M059J (cell line): ENCODE measurements at places on chromosomes 6 and 20.

GRCh38 chr6:159939591-159940016, 29.3 kb upstream of the IGF2R start:
- DNase-seq = no peak

GRCh38 chr6:66605971-66606370, 898.9 kb upstream of the EYS start:
- peak; percentile 84 for DNase-seq

GRCh38 chr6:140438346-140438735, 1063.9 kb upstream of the CITED2 start:
- peak; percentile 75 for DNase-seq

GRCh38 chr6:120604510-120604909, 729.8 kb downstream of the TBC1D32 start:
- no peak for DNase-seq

GRCh38 chr6:27176523-27177484, 70.7 kb upstream of the PRSS16 start:
- DNase-seq = peak; percentile 57

GRCh38 chr20:33604084-33604990, 57.8 kb upstream of the C20orf144 start:
- DNase-seq = no peak

GRCh38 chr20:10467681-10468339, 32.7 kb downstream of the SLX4IP start:
- DNase-seq = no peak

DNA sequence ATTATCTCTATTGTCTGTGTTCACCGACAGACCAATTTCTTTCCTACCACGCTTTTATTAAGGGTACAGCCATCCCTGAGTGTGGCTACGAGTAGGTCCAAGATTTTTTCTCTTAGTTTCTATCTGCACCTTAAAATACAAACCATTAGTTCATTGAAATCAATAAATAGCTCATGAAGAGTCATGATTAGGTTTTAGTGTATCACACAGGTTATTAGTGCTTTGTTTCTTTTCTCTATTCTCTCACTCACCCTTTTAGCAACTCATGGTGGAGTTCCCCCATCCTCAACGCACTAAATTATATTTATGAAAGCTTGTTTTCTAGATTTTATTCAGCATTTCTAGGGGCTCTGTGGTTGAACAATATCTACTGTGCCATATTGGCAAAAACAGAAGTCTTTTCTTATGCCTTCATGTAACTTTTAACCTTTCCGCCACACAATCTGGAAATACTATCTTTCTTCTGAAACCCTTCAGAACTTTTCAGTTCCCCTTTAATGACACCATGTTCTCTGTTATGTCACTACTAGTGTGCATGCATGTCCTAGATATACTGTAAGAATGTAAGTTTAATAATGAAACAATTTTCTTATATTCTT, 128.2 kb upstream of the LAMA2 start:
- no peak for DNase-seq

DNA sequence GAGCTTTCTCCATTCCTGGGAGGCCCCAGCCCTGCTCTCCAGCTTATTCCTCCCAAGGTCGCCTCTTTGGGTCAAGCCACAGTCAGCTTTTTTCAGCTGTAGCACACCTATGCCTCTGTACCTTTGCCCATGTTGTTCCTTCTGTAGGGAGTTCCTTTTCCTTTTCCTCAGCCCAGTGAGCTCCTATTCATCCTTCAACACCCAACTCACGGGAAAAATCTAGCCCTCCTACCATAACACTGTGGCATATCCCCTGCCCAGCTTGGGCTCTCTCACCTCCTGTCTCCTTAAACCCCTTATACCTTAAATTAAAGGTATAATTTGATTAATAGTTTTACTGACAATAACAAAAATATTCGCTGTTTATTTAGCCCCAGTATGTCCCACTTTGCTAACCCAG, 58.3 kb upstream of the XRN2 start:
- no peak for DNase-seq

DNA sequence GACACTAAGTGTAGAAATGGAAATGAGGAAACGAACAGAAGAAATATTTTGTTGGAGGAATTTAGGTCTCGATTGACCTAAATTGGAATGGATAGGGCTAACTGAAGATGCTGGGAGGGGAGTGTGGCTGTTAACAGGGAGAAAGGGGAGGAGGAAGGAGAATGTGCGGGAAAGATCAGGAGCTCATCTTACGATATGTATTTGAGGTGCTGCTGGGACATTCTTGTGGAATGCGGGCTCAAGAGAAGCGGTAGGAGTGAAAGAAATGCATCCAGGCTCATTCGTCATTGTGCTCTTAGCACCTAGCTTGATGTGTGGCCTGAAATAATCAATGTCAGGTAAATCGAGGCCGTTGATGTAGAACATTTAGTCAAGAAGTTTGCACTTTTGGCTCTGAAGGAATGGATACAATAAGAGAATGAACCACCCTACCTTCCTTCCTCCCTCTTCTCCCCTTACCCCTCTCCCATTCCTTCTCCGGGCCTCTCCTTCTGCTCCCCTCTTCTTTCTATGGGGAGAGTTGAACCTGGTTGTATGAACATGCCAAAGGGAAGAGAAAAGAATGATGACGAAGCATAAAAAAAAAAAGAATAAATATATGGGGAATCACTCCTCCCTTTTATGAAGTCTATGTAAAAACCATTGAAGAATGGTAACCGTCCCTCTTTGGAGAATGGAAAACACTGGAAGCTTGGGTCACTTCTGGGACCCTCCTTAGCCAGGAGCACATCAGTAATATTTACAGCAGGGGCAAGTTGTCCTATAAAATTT, 70.9 kb downstream of the SASH1 start:
- DNase-seq = no peak

- DNase-seq = peak; percentile 93
Observed at GRCh38 chr20:43959079-43959919, 44.6 kb downstream of the TOX2 start.

GRCh38 chr6:149235130-149235561, 82.4 kb upstream of the TAB2 start:
- peak; percentile 98 for DNase-seq

- no peak for DNase-seq
Observed at GRCh38 chr6:14661691-14662090, 544.1 kb downstream of the CD83 start.

- DNase-seq = no peak
Observed at GRCh38 chr6:132224943-132225342, 176.3 kb downstream of the MOXD1 start.

DNA sequence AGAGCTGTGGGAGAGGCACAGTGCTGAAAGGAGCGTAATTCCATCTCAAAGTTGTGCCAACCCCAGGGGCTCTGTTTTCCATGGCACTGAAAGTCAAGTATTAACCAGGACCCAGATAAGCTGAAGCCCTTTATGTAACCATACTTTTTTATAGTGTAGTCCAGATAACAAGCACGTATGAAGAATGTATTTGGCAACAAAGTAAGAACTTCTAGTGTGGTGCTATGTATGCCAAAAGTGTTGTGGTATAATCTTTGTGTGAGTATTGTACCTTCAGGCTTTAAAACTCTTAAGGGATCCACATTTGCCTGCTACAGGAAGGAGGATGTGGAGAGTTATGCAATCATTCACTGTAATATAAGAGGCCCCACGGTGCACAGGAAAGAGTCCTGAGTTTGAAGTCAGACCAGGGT, 129.4 kb downstream of the IBTK start:
- DNase-seq = peak; percentile 15

GRCh38 chr6:34466242-34467185, 638 bp downstream of the PACSIN1 start:
- DNase-seq = no peak

- no peak for DNase-seq
Observed at GRCh38 chr6:1903780-1904465, 294.2 kb downstream of the FOXC1 start.

- DNase-seq = no peak
Observed at GRCh38 chr20:32017711-32018251, 7.5 kb downstream of the CCM2L start.

- no peak for DNase-seq
Observed at GRCh38 chr6:96794980-96795379, 42.3 kb downstream of the GPR63 start.

DNA sequence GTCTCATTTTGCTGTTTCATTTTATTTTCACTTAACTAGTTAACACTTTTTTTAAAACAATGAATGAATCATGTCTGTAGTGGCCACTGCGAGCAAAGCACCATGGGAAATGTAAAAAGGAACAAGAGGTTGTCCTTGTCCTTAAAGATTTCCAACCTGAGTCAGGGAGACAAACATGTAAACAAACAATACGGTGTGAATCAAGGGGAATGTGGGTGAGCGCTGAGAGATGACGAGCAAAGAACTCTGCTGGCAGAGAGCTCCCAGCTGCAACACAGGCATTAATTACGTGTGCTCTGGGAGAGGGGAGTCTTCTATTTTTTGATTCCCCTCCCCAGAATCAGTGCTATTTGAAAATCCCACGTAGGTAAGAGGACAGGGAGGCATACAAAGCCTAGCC, 84.3 kb downstream of the ATXN1 start:
- peak; percentile 98 for DNase-seq

GRCh38 chr20:3815703-3816315, 4.5 kb upstream of the AP5S1 start:
- no peak for DNase-seq

GRCh38 chr20:54134445-54135220, 39.2 kb downstream of the CYP24A1 start:
- peak; percentile 97 for DNase-seq

- DNase-seq = no peak
Observed at GRCh38 chr6:23218751-23219150, 649.4 kb downstream of the HDGFL1 start.

GRCh38 chr6:37860226-37860839, 40.8 kb downstream of the ZFAND3 start:
- peak; percentile 63 for DNase-seq

DNA sequence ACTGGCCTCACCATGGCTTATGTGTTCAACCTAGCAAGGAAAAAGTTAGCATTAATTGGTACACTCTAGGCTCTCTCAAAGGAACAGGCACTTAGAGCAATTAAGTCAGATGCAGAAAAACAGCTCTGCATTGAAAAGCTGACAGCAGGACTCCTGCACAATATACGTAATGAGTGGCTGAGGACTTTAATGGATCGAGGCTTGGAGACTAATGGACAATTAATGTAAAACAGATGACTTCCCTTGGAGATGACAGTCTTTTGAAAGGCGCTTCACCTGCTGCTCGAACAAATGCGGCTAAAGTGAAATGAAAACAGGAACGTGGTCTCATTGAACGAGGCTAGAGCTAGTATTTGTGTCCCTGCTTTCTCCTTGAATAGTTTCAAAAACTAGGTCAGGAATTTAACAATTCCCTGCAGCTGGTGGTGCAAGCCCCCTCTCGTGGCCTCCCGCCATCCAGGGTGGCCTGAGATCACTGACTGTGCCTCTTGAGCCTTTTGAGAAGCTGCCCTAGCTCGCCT, 137.1 kb downstream of the ELOVL4 start:
- no peak for DNase-seq

- DNase-seq = peak; percentile 66
Observed at GRCh38 chr6:35757456-35758123, 18.8 kb upstream of the CLPSL2 start.

DNA sequence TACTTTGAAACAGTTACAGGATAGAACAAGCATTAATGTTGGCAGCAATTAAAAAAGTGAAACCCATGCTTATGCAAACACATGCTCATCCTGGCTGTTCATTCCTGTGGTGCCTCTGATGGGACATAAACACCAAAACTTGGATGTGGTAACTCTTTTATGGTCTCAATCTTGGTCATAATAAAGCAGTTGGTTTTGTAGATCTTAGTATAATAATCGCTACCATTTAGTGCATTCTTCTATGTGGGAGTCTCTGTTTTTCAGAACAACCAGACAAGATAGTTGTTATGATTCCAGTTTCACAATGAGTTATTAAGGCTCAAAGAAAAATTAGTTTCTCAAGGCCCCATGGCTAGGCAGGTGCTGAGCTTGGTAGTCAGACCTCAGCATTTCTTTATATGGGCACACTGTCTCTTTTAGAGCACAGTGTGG, 184.0 kb downstream of the UTRN start:
- no peak for DNase-seq

GRCh38 chr20:59748619-59749191, 144.4 kb downstream of the PHACTR3 start:
- DNase-seq = no peak

GRCh38 chr6:139290787-139291311, 949 bp downstream of the TXLNB start:
- peak; percentile 61 for DNase-seq

DNA sequence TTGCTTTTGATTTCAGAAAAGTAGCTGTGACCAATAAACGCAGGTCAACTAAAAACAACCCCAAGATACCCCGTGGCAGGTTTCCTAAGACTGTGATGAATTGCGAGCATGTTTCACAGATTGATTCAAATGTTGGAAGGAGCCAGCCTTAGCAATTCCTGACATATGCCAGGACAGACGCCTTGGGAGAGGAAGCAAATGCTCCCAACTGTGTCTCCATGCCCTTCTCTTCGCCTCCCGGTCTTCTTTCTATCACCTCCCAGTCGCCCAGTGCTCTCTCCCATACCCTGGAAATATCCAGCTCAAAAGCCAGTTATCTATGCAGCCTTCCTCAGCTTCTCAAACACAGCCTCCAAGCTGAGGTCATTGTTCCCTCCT, 32.0 kb downstream of the KIAA0319 start:
- no peak for DNase-seq

- DNase-seq = peak; percentile 80
Observed at GRCh38 chr6:43021270-43022047, at the start of gene RRP36. RRP36 (plus strand) TSS chr6:43021623; CDS start chr6:43021655, 32 bp downstream.

DNA sequence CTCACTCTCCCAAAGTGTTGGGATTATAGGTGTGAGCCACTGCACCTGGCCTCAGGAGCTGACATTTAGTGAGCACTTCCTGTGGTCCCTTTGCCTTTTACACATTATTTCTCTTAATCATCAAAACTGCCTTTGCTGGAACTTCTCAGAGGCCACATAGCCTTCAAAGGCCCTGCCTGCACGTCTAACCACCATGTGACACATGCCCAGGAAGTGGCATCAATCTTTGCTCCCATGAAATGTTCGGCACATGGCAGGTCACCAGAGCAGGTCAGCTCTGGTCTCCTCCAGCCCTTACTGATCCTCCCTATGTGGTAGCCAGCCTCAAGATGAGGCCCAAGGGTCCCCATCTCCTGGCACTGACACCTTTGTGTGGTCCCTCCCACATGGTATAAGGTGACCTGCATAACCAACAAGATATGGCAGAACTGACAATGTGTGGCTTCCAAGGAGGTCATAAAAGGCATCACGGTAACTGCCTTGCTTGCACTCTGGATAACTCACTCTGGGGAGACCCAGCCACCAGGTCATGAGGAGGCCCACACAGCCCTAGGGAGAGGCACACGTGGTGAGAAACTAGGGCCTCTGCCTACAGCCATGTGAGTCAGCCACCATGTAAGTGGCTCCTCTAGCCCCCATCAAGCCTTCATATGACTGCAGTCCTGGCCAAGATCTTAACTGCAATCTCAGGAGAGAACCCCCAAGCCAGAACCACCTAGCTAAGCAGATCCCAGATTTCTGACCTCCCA, 28.8 kb upstream of the HMGA1 start:
- DNase-seq = peak; percentile 39
